ENCODE measurements at places on chromosomes 1 and 21.

DNA sequence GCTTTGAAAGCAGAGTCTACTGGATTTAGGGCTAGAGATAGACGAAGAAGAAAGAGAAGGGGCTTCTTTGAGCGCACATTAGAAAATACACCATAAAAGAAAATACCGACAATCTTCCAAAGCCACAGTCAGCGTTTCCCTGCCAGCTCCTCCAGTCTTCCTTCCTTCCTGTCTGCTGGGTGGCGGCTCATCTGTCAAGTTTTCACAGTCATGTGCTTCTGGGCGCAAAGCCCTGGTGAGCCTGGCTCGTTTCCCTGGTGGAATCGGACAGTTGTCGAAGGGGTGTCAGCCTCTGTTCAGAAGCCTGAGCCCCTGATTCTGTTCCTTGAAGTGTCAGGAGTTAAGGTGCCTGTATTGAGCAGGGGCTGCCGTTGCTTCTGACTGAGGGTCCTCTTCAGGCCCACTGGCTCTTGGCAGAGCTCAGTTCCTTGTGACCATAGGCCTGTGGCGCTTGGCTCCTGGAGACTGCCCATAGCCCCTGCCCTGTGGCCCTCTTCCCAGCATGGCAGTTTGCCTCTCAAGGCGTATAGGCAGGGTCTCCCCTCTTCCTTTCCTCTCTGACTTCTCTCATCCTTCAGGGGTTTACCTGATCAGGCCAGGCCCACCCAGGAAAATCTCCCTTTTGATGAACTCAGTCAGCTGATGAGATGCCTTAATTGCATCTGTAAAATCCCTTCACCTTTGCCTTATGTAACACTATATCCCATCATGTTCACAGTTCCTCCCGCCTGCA lies 58.6 kb downstream of the ADARB1 start:
- DNase-seq: peak; percentile 25

GRCh38 chr1:241208910-241209379 lies 148.1 kb downstream of the RGS7 start:
- DNase-seq: no peak

- DNase-seq: no peak
Measured at GRCh38 chr1:24426744-24427544, 11.3 kb downstream of the NIPAL3 start.

DNA sequence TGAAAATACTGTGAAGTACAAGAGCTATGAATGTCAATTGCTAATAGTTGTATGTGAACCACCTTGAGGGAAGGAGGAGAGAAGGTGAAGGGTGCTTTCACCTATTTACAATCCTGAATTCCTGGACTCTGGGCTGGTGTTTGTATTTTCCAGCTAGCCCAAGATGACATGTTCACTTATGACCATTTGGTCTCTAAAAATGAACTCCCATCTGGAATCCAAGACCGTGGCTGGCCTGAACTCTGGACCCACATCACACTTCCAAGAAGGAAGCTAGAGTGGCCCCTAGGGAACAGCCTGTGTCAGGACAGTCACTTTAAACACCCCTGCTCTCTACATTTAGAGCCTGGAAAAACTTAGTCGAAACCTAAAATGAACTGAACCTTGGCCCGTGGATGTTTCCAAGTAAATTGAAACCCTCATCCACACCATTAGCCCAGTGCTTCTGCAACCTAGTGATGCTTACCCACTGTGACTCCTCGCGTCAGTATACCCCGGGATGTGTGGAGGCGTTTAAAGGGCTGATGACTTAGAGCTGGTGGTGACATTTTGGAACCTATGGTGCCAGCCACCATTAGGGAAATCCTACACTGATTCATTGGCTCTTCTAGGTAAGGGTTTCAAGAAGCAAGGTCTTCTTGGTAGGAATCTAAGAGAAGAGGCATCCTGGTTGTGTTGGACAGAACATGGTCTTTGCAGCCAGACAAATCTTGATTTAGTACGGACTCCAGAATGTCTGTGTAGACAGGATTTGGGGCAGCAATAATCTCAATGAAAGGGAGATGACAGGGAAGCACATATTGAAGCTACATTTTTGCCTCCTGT lies 171.5 kb upstream of the IRF2BP2 start:
- peak; percentile 42 for DNase-seq

- no peak for DNase-seq
Measured at GRCh38 chr21:36470294-36470693, 9.6 kb downstream of the CLDN14 start.

GRCh38 chr21:16162953-16163352 lies 433.2 kb downstream of the USP25 start:
- DNase-seq: no peak

DNA sequence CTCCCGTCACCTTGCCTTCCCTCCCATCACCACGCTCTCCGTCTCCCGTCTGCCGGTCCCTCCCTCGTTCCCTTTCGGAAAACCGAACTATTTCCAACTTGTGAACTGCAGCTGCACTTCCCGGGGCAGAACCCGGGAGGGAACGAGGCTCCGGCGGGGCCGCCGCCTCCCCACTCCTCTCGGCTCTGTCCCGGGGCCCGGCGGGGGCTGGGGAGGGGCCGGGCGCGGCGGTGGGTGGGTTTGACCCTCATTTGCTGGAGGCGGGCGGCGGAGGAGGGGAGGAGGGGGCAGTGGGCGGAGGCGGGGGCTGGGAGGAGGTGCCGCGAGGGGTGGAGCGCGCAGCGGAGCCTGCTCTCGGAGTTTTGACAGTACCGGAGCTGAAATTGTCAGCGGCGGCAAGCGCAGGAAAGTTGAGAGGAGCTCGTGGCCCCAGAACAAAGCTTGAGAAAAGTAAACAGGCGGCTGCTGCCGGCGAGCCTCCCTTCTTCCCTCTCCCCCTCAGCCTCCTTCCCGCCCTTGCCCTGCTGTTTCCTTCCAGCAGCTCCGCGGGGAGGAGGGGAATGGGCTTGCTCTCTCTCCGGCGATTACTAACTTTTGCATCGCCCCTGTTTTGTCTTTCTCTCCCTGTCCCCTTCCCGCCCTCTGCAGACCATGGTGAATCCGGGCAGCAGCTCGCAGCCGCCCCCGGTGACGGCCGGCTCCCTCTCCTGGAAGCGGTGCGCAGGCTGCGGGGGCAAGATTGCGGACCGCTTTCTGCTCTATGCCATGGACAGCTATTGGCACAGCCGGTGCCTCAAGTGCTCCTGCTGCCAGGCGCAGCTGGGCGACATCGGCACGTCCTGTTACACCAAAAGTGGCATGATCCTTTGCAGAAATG lies 2.9 kb downstream of the LMO4 start:
- DNase-seq: peak; percentile 65

- no peak for DNase-seq
Measured at GRCh38 chr1:38585460-38585859, 274.1 kb downstream of the RRAGC start.

DNA sequence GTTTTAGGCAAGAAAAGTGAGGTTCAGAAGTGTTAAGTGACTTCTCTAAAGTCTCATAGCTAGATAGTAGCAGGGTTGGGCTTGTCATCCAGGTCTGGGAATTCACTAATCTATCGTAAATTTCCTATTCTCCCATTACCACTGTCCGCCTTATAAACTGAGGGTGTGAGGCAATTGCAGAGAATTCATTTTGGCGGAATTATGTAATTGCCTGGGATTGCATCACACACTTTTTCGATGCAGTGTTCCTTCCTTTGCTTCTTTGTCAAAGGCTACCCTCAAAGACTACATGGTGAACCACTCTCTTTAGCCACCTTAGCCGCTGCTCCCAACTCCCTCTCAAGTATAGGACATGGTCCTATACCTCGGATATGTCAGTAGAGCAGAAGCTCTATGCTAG lies 19.1 kb downstream of the SELP start:
- no peak for DNase-seq

DNA sequence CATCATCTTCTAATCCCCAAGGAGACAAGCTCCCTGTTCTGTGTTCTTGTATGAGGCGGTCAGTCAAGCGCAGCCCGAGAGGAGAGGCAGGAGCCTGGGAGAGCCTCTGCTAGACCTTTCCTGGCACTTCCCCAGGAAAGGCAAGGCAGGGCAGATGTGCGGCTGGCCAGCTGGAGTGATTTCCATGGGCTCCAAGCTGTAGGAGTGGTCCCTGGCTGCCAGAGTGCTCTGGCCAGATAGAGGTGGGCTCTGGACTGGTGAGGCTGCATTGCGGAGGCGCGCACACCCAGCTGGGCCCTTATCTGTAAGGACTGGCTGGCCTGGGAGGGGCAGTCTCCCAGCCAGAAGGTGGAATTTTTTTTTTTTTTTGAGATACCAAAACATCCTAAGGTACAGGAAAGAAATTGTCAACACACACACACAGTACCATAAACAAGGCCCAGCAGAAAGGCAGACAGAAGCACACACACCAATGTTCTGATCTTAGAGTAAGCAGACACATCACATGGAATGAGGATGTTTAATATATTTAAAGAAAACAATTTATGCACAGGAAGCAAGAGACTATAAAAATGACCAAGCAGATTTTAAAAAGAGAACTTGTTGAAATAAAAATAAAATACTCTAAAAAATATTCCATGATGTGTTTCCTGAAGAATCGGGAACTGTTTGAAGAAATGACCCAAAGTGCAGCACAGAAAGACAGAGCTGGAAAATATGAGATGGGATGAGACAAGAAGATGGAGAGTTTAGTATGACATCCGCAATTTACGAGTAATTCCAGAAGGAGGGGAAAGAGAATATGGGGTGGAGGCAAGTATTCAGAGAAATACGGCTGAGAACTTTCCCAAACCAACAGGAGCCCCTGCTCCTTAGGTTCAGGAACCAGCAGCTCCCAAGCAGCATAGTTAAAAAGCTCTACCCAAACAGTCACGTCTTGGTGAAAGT lies 13.4 kb downstream of the IBA57 start:
- DNase-seq: no peak

GRCh38 chr1:114032271-114033215 lies 53.3 kb downstream of the OLFML3 start:
- DNase-seq: no peak

DNA sequence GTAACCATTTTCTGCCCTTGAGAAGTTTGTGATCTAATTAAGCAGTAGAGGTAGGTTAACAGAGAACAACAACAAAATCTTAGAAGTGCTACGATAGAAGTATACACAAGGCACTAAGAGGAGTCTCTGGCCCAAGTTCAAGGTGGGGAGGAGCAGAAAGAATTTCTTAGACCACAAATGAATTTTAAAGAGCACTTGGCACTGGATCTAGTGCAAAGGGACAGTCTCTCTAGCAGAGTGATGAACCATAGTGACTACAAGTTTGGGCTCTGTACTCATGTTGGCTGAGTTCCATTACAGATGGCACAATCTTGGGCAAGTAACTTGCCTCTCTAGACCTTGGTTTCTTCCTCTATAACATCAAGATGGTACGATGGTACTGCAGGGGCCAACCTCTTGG lies 33.3 kb upstream of the PIGC start:
- no peak for DNase-seq

- DNase-seq: no peak
Measured at GRCh38 chr1:7688659-7689058, 82.4 kb upstream of the VAMP3 start.

DNA sequence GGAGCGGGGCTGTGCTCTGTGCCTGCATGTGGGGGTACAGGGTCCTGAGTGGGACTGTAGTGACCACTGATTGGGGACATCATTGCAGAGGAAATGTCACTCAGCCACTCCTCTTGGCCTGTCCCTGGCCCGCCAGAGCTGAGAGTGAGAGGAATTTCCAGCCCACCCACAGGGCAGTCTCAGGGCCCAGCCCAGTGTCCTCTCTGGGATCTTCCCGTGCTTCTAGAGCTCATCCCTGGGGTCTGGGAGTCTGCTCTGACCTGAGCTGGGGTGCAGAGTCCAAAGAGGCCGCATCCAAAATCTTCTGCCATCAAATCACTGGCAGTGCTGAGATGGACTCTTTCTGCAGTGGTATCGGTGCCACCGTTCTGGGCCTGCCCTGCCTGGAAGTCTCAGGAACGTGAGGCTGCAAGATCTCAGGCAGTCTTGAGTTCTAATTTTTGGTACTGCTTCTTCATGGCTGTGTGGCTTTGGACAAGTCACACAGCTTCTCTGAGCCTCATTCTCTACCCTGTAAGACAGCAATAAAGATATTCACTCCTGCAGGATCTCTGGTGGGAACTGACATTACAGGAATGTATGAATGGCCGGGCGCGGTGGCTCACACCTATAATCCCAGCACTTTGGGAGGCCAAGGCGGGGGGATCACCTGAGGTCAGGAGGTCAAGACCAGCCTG lies 100.8 kb upstream of the TARDBP start:
- no peak for DNase-seq

DNA sequence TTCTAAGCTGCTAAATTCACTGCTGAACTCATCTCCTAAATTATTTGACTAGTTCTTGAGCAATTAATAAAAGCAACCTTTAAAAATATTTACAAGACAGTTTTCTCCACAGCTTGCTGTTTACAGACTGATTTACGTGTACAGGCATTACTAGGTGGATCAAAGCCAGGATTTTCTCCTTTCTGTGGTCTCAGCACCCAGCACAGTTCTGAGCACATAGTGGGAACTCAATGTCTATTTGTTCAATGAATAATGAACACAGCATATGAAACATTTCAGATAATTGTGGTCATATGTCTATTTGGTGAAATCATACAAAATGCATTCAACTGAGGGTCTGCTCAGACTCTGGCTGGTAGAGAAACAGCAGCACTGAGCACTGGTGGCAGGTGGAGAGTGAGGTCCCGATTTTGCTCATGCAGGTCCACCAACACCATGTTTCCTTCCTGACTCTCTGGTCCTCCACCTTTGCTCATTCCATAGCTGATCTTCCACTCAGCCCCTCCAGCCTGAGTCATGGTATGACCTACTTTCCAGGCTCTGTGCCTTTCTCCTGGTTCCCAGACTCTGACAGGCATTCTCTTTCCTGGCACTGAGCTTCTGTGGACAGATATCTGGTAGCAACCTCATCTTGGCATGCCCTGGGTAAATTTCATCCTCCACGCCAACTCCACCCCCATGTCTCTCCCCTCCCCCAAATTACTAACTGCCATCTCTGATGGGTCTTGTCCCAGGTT lies 311.3 kb downstream of the TGFB2 start:
- DNase-seq: no peak

- DNase-seq: no peak
Measured at GRCh38 chr1:9542430-9542829, 3.2 kb downstream of the SLC25A33 start.

- no peak for DNase-seq
Measured at GRCh38 chr1:196105901-196106300, 502.3 kb downstream of the KCNT2 start.

DNA sequence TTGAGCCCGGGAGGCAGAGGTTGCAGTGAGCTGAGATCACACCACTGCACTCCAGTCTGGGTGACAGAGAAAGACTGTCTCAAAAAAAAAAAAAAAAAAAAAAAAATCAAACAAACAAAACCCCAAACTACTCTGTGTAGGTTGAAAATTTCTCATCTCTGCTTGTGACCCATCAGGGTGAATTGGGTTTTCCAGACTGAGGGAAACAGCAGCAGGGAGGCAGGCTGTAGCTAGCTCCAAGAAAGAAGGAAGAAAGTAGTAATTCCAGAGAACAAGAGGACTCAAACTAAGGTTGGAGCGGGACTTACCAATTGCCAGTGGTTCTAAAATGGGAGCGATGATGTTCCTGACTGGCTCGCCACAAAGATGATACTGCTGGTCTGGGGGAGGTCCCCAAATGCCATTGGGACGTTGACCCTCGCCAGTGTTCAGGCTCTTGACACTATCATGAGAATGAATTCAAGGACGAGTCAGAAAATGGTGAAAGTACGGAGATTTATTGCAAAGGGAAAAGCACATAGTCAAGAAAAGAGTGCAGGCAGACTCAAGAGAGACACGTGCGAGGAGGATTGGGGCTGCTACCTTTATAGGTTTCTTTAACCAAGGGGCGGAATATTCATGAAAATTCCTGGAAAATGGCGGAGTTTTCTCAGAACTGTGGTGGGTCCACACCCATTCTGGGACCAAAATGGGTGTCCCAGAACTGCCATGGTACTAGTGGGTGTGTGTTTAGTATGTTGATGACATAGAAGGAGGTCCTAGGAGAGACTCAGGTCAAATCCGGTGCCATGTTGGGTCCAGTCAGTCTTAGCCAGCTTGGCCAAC lies 13.4 kb downstream of the AADACL4 start:
- no peak for DNase-seq

- DNase-seq: no peak
Measured at GRCh38 chr1:93979718-93980319, 70.6 kb upstream of the GCLM start.
